NCI-H2171 treated with DMSO at 0.1 percent for 48 hours (cell line): ENCODE measurements at places on chromosomes 13 and 19.

GRCh38 chr13:39765801-39766463 is 110.5 kb downstream of the COG6 start:
- DNase-seq = peak; percentile 96

DNA sequence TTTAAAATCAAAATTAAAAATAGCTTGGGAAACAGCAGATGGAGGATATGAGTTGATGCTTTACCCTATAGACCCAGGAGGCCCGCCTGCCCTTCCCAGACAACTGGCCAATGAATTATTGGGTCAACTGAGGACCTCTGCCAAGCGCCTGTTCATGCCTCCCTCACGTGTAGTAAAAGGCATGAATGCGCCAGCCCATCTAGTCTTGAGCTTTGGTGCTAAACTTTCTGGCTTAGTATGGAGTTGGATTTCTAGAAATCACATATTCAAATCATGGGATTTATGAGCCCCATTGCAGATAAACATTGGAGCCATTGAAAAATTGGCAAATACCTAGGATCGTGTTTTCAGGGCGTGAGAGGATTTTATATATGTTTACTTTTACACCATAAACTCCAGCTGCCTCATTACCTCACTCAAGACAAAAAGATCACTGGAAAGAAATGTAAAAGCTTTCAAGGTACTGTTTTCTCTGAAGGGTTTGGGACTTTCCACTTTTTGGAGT is 47.1 kb downstream of the COL4A2 start:
- DNase-seq = no peak

GRCh38 chr13:59906413-59907049 is 257.2 kb downstream of the DIAPH3 start:
- peak; percentile 65 for DNase-seq

GRCh38 chr13:48231933-48232332 is 1.1 kb upstream of the ITM2B start:
- DNase-seq = no peak

DNA sequence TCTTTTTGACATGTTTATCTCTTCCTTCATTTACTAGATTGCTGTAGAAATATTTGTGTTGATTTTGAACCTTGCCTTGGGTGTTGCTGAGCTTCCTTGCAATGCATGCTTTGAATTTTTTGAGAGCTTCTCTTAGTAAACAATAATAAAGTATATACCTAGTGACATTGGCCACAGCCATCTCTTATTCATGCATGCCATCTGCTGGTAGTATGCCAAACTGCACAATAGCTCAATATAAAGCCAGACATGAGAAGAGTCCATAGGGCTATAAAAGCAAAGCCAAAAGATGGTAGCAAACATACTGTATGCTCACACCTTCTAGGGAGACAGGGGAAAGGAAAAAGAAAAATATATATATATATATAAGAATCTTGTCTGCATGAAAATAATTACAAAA is 18.9 kb upstream of the ZSCAN5A start:
- DNase-seq = peak; percentile 41

DNA sequence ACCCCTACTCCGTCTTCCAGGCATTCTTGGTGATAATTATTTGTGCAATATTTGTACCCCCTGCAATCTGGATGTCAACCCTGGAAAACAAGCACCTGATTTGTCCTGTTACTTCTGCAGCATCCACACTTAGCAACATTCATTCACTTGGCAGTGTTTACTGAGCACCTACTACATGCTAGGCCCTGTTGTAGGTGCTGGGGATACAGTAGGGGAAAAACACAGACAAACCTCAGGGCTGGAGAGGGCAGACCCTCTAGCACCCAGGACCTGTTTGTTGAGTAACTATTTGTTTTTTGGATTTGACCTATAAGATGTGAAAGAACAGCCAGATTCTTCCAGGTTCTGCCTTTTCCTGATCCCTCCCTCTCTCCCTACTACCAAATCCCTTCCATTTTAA is 9.5 kb downstream of the NECTIN2 start:
- no peak for DNase-seq

- no peak for DNase-seq
These were observed at the start of gene ZNF331 for GRCh38 chr19:53537521-53538377. ZNF331 (plus strand) TSS chr19:53538145; CDS start chr19:53569377, 31,232 bp downstream.

GRCh38 chr13:19795956-19796355 is 13.2 kb upstream of the PSPC1 start:
- DNase-seq = no peak

DNA sequence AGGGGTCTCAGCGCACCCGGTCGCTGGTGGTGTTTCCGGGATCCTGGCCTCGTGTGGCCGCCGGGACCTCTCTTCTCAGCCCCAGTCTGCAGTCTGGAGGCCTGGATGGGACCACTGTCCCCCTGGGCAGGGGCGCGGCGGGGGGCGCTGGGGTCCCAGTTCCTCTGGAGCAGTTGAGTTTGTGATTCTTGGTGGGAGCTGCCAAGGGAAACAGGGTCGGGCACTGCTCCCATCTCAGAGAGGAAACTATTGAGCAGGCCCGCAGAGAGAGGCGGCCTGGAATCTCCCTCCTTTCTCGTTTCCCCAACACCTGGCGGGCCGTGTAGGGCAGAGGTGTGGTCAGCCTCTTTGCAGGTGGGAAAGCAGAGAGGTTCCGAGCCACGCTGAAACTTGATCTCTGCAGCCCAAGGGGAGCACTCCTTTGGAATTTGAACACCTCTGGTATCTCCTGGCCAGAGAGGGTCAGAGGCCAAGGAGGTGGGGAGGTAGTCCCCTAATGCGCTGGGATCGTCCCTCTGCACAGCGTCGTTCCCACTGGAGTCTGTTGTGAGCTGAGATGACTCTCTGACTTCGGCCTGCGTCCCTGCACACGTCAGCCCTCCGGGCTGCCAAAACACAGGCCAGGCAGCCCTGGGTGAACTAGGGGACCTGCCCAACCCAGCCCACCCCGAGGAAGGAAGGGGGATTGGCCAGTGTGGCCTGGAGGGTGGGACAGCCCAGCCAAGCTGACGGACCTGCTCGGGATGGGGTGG is 741 bp downstream of the PLEKHF1 start:
- no peak for DNase-seq

- no peak for DNase-seq
These were observed 136.1 kb upstream of the IRS2 start for GRCh38 chr13:109922518-109922917.

DNA sequence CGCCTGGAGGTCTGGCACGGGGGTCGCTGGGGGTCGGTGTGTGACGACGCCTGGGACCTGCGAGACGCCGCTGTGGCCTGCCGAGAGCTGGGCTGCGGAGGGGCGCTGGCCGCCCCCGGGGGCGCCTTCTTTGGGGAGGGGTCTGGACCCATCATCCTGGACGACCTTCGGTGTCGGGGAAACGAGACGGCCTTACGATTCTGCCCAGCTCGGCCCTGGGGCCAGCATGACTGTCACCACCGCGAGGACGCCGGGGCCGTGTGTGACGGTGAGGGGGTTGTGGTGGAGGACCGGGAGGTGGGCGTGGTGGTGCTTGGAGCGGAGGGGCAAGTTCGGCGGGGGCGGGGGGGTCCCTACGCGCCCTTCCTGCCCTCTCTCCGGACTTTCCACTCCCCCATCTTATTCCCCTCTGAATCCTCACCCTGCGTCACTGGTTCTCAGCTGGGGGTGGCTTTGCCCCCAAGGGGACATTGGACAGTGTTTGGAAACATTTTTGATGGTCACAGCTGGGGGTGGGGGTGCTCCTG is 5.5 kb downstream of the SSC5D start:
- DNase-seq = no peak

GRCh38 chr13:19586904-19587634 is 25.7 kb upstream of the TPTE2 start:
- DNase-seq = no peak

GRCh38 chr13:107842562-107843180 is 372.7 kb downstream of the LIG4 start:
- DNase-seq = no peak

- no peak for DNase-seq
These were observed 168.7 kb downstream of the KDM4B start for GRCh38 chr19:5137571-5138124.

DNA sequence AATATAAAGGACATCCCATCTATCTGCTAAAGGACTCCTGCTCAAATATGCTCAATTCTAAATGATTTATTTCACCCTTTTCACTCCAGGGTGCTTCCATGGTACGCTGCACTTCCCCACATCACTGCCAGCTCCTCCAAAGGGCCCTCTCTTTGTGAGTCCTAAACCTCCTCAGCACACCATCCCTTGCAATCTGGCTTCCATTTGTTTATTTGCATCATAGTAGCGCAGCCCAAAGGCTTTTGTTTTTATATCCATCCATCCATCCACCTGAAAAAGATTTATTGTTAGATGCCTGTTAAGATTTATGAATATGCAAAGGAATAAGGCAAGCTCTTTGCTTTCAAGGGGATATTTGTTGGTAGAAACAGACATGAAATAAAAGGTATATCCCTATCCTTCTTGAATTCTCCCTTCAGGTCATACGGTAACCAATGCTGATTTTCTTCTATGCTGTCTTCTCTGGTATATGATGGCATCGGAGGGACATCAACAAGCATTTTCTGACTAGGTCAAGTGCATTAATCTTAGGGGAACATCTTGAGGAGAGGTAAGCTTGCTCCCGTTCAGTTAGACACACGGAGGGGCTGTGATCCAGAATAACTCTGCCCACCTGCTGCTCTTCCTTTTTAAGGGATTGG is 397.6 kb downstream of the LIG4 start:
- no peak for DNase-seq

DNA sequence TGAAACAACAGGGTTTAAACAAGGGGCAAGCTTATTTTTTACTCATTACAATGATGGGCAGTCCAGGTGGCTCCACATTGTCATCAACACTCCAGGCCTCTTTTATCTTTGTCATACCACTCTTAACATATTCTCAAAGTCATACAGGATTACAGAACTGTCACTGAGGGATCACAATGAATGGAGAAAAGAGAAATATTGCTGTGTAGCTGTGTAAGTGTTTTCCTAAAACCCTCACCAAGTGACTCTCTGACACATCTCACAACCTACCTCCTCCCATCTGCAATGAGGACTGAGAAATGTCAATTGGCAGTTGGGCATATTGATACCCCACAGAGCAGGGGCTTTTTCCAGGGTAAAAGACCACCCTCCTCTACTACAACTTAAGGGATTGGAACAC is 562.1 kb downstream of the TBC1D4 start:
- no peak for DNase-seq

- no peak for DNase-seq
These were observed 39.9 kb downstream of the WDFY2 start for GRCh38 chr13:51624207-51624606.

- DNase-seq = peak; percentile 78
These were observed 299.0 kb downstream of the ITGBL1 start for GRCh38 chr13:101751488-101751887.

- DNase-seq = no peak
These were observed 23.1 kb upstream of the KL start for GRCh38 chr13:32993145-32993544.

GRCh38 chr19:16625163-16625958 is 2.6 kb downstream of the MED26 start:
- no peak for DNase-seq

DNA sequence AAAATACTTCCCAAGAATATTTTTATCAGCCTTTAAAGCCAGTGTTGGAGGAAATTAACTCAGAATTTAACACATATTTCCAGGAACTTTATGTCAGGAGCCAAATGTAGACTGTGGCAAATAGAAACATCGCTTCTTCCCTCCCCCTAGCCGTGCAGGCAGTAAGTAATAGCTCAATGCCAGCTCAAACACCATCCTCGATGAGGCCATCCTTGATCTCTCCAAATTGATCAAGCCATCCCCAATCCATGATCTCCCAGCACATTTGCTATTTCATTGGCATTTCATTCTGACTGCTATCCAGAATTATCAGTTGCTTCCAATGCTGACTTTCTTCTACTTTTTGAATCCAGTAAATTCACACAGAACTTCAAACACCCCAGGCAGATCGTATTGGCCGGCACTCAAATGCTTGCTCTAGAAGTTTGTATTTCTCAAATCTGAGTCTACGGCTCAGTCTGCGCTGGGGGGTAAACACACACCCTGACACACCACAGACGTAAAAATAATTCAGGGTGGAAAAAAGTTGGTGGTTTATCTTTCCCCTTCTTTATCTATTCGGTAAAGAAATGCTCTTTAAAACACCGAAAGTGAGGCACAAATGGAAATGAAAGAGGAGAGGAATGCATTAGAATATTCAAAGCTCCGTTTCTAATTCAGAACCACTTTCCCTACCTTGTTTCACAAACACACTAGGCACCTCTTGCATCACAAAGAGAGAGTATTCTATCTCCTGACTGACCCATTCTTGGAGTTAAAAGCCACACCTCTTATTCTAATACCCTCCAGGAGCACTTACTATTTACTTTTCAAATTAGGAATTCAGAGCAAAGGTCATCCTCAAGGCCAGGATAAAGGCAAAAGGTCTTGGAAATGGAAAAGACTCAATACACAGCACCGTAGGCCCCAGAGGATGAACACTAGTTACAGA is 991 bp downstream of the OBI1 start:
- no peak for DNase-seq

- DNase-seq = no peak
These were observed 379.6 kb downstream of the TSHZ3 start for GRCh38 chr19:30969591-30969990.

DNA sequence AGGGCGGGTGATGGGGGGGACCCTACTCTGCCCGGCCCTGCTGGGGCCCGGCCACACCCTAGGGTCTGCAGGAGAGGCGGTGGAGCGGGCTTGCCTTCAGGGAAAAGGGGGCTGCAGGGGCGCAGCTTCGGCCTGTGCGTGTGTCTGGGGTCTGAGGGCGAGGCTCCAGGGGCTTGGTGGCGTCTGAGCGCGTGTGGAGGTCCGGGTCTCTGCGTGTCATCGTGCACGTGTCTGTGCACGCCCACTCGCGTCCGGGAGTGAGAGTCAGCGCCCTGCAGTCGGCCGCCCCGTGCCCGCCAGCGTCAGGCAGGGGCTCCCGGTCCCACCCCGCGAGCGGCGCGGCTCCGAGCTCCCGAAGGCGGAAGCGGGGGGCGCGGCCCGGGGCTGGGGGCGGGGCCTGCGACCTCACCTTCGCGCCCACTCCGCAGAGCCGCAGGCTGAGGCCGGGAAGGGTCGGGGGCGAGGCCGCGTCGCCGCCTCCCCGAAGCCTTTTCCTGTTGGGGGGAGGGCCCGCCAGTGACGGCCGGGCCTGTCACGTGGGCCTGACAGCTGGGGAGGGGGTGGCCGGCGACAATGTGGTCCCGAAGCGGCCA is at the start of gene ARHGAP45:
Gene ARHGAP45, plus strand, starts transcription at position 420 of the 593 bp plus-strand sequence. CDS start 239 bp downstream, outside the sequence.
- DNase-seq = no peak
